Fibroblast of the conjunctiva (primary cell): ENCODE measurements at places on chromosomes 7 and 10.

DNA sequence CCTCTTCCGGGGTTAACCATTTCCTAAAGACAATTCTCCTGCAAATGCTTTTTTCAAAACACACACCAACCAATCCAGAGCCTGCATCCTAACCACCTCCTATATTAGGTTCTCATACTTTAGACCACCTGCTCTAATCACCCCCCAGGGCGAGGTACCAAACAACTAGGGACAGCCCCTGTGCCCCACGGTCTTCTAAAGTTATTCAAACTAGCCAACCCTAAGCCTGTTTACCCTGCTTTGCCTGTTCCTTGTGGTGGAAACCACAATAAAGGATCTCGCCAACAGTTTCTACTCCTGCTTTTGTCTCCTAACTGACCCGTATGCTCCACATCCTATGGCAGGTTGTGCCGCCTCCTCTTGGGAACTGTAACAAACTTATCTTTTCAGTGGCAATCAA lies 21.1 kb downstream of the SP4 start:
- no peak for DNase-seq

DNA sequence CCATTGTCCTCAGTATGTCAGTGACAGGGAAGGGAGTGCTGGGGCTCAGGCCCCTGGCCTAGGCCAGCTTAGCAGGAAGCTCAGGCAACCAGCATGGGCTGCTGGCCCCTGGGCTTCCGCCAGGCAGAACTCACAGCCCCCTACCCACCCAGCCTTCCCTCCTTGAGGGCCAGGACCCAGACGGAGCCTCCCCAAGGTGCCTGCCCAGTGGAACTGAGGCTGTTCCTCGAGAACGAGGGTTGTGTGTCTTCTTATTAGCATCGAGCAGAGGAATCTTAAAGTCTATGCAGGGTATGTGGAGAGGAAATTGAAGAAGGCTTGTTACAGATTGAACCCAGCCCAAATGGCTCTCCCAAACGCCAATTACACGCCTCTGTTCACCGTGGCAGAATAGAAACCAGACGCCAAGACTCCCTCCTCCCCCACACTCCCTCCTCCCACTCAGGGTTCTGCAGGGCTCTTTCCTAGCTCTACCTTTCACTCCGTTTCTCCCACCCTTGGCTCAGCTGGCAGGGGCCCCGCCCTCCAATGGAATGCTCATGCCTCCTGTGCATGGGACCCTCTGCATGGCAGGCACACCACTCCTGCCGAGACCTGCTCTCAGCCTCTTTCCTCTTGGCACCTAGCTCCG lies 134.4 kb downstream of the ZMIZ1 start:
- DNase-seq = no peak

GRCh38 chr10:132774902-132775863 lies 10.8 kb downstream of the NKX6-2 start:
- DNase-seq = no peak

DNA sequence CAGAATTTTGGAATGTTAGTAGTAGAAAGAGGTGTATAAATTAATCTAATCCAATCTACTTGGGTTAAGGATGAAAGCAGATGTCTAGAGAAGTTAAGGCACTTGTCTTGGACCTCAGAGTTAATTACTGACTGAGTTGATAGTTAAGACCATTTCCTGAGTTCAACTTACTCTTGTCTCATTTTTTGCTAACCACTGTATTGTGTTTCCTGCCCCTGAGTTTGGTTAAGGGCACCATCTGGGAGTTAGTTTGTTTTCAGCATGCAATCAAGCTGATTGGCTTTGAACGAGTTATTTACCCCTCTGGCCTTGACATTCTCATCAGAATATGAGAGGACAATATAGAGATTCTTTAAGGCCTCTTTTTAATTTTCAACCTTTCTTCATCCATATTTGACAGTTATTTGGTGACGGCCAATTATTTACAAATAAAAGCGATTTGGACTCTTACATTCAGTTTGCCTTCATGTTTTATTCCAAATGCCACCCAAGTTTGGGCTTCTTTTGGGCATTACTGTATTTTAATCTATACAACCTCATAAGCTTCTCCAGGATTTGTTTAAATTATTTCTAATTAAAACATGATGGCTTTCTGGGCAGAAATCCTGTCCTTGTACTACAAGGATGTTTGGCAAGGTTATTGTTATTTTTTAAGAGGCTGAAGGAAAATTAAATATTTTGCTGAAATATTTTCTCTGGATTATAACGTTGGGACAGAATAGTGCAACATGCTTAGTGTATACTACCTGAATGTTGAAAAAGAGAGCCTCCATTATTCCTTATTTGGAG lies 225.0 kb downstream of the CACNB2 start:
- no peak for DNase-seq

DNA sequence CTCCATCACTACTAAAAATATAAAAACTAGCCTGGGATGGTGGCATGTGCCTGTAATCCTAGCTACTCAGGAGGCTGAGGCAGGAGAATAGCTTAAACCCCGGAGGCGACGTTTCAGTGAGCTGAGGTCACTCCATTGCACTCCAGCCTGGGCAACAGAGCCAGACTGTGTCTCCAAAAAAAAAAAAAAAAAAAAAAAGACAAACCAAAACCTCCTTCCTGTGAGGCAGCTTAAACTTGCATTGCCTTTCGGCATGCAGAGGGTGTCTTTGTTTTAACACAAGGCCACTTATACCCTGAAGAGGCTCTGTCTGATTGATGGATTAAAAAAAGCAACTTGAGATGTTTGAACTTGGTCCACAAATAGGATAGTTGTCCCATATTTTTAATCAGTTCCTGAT lies 128.4 kb upstream of the RSU1 start:
- no peak for DNase-seq

GRCh38 chr10:15293862-15294842 lies 76.9 kb downstream of the FAM171A1 start:
- DNase-seq = no peak

DNA sequence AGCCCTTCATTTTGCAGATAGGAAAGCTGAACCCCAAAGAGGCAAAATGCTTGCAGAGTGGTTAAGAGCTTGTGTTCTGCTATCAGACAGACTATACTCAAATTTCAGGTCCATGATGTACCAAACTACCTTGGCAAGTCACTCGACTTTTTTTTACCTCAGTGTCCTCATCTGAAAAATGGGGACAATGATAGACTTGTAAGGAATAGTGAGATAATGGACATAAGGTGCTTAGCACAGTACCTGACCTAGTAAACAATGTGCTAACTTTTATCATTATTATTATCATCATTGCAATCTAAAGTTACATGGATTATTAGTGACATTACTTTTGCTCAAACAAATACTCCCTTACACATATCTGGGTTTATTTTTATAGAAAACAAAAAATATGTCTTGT lies 79.4 kb upstream of the ARID5B start:
- DNase-seq = no peak

GRCh38 chr7:107039199-107039900 lies 5.2 kb upstream of the PRKAR2B start:
- no peak for DNase-seq

DNA sequence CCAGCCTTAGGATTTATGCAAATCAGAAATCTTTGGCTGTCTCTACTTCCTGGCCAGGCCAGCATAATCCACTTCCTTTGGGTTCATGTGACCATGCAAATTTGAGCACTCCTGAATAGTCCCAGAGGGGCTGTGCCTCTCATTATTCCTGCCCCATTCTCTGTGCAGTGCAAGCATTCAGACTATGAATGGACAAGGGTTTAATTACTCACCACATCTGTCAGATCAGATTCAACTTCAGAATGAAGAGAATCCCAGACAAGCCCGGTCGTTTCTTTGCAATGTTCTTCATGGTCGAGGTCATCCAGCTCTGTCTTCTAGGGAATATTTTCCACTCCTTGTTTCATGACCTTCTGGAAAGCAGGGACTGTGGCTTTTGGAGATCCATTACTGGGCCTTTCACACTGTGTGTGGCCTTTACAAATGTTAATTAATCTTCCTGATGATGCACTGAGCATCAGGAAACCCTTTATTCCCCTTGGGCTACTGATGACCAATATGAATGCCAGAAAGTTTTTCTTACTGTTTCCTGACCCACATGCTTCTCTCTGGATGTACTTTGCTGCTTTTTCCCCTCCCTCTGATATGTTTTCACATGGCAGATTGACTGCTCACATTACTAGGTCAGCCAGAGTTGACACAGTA lies 217.6 kb upstream of the TCF7L2 start:
- DNase-seq = no peak

DNA sequence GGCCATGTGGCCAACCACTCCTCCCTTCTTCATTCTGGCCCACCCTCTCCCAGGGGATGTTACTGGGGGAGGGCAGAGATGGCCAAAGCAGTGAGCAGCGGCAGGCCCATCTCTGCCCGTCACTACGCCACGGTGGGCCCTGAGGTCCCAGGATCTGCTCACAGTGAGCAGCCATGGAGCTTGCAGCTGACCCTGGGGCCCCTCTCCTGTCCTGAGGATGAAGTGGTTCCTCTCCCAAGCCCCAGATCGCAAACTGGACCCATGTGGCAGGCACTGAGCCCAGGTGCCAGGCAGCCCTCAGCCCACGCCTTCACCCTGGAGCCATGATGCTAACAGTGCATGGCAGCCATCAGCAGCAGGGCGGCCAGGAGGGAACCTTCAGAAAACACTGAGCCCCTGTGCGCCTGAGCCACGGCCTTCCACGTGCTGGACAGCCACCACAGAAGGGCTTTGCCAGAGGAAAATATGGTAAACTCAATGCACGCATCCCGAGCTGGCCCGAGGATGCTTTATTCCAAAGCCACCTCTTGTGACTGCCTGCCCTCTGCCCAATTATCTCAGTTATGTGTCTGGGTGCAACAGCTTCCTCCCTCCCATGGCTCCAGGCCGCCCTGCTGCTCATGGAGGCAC lies 485.7 kb downstream of the PTPRN2 start:
- no peak for DNase-seq

DNA sequence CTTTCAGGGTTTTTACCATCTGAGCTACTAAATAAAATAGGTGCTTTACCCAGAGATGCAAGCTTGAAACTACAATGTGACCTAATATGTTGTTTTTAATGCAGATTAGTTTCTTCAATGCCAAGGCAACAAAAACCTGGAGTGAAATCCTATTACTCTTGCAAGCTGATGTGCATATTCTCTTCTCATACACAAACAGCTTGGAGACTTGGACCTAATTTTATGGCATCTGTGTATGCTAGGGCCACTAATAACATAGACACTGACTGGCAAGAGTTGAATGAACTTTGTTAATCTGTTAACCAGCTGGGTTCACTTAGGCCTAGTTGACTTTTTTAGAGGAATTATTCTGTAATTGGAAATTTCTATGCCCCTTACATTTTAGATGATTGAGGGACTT lies 23.4 kb upstream of the SMIM30 start:
- no peak for DNase-seq

- no peak for DNase-seq
Observed at GRCh38 chr10:112722758-112723157, 227.3 kb upstream of the TCF7L2 start.

DNA sequence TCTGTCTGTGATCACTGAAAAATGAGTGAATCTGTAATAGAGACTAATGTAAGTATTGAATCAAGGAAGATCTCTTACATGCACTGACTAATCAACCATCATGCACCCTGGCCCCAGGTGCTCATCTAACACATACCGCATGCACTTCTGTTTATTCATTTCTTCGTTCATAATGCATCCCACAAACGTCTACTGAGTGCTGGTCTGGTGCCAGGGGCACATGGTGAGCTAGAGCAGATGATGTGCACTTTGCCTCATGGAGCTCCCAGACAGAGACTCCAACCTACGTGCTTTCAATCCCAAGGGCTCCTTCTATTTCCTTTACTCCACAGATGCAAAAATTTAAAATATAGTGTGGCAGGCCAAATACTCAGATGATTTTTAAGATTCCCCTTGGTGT lies 10.7 kb downstream of the C10orf90 start:
- DNase-seq = no peak

DNA sequence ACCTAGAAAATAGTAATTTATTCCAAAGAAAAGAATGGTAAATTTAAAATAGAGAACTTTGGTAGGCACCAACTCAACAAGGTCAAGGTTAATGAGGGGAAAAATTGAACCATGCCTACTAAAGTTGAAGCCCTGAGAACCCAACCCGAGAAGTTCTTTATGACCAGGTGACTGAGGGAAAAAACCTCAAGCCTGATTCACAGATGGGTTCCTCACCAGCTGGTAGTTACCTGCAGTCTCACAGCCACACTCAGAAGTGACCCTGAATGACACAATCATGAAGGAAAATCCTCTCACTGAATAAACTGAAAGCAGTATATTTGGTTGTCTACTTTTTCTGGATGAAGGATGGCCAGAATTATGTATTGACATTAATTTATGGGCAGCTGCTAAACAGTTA lies 7.0 kb downstream of the C10orf67 start:
- no peak for DNase-seq

DNA sequence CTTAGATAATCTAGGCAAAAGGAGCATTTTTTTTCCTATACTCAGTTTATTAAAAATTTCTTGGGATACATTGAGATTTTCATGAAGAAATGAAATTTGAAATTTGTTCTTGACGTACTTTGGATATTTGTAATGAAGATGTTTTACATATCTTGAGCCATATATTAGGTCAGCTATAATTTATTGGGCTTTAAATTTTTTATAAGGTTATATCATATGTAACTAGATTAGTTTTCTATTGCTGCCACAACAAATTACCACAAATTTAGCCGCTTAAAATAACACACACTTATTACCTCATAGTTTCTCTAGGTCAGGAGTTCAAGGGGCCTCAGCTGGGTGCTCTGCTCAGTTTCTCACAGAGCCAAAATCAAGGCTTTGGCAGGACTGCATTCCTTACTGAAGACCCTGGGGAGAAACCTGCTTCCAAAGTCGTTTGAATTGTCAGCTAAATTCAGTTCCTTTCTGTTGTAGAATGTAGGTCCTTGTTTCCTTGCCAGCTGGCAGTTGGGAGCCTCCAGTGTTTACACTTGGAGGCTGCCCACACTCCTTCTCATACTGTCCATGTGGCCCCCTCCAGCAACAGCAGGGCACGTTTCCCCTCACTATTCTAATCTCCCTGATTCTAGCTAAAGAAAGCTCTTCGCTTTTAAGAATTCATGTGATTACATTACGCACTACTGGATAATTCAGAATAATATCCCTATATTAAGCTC lies 42.6 kb upstream of the DNAH11 start:
- no peak for DNase-seq

DNA sequence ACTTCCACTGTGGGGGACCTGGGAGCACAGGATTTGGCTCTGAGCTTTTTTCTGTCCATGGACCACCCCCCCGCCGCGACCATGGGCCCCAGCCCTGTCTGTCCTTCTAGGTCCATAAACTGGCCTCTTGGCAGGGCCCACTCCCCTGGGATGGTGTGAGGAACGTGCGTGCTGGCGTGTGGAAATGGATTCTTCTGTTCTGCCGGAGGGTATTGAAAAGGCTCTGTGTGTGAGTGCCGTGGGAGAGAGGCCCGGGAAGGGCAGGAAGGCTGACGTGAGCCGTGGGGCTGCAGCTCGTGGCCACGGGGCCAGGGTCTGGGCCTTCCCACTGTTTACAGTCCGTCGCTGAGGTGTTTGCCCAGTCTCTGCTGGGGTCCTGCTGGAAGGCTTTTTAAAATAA lies 123.7 kb downstream of the GRK5 start:
- DNase-seq = no peak

- no peak for DNase-seq
Observed at GRCh38 chr10:12980102-12980661, 21.3 kb downstream of the CCDC3 start.
